ENCODE measurements at places on chromosomes 5 and 9.

GRCh38 chr5:91110686-91111085 lies 272.4 kb downstream of the ARRDC3 start:
- no peak for DNase-seq

DNA sequence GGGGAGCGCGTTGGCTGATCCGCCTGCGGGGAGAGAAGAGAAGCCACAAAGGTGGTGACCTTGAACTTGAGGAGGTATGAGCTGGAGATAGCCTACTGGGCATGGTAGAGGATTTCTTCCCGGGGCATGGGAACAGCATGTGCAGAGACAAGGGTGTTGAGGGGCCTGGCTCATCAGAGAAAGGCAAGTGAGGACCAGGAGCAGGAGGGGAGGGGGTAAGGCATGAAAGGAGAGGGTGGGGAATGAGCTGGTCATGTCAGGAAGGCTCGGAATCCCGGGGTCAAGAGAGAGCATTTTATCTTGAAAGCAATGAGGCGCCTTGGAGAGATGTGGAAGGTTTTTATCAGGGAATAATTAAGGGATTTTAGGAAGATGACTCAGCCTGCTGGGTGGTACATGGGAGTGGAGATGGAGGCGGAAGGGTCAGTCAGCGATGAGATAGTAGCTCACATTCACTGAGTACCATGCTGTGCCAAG lies 121.1 kb downstream of the LHX2 start:
- no peak for DNase-seq

DNA sequence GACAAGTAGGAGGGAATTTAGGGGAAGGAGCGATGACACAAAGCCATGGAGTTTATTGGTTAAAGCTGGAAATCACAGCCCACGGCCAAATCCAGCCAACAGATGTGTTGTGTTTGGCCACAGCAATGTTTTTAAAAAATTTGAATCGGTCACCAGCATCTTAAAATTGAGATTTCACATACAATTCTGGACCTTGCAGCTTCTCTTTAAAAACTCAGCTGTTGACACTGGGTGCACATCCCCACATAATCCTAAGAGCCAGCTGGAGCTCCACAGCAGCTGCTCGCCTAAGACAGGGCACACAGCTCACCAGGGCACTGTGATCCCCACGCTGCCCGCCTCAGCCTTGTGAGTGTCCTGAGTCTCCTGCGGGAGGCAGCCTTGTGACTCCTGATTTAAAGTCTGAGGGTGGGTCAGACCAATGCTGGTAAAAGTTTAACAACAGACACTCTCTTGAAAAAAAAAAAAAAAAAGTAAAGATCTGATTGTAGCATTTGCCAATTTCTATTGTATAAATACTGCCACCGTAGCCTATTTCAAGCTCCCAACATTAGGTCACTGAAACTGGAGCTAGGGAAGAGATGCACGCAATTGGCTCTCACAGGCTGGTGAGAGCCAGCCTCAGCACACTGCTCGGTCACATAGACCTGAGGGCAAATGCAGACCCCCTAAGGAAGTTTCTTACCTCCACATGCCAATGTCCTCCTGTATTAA lies 124.8 kb downstream of the HSD17B3 start:
- DNase-seq, result no peak

DNA sequence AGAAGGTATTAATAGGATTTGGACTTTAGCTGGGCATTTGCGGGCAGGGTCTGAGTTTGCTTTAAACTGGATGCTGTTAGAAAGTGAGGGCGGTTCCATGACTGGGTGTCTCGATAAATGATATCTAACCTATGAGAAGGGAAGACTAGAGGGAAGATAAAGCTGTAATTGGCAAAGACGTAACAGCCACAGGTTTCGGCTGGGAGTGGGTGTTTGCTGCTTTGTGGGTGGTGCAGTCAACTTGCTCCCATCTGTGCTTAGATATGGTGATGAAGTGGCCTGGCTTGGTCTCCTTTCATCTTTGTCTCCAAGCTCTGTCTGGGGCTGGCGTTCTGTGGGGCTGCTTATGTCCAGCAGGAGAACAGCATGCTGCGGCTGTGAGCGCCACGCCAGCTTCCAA lies 23.3 kb downstream of the OR2V1 start:
- DNase-seq, result peak; percentile 3

DNA sequence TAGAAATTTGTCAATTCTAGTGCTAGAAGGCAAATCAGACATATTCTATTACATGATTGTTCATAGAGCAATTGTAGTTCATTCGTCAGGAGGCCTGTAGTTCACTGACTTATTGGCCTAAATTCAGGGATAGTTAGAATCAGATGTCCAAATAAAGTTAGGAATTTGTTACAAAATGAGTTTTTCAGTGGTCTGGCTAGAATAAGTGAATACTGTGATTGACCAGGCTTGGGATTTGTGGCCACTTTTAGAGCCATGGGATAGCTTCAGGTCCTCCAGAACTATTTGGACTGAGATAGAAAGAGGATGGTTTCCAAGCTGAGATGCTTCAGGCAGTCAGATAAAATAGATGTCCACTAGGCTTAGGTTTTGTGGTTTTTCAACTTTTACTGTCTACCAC lies 199.1 kb upstream of the MPDZ start:
- DNase-seq, result no peak

- no peak for DNase-seq
Observed at GRCh38 chr5:2487152-2487763, 264.2 kb downstream of the IRX2 start.

GRCh38 chr5:77140350-77140749 lies 53.3 kb upstream of the ZBED3 start:
- no peak for DNase-seq

GRCh38 chr9:2878701-2879100 lies 34.8 kb upstream of the PUM3 start:
- no peak for DNase-seq

DNA sequence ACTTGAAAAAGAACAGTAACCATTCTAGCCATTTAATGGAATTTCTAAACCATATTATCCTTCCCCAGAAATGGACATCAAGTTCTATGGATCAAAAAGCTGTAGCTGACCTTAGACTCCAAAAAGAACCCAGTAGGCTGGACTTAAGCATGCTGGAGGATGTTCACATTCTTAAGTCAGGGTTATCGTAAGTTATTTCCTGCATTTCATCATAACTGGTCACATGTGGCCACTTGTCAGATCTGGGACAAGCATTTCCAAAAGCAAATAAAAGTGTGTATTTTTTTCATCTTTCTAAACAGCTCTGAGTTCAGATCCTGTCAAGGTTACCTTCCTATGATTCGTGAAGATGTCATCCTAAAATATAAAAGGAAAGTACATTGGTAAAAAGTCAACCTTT lies 274.5 kb upstream of the PTGER4 start:
- DNase-seq, result no peak

- DNase-seq, result no peak
Observed at GRCh38 chr5:24642022-24642421, 2.8 kb downstream of the CDH10 start.

- no peak for DNase-seq
Observed at GRCh38 chr5:101288633-101289032, 385.6 kb upstream of the ST8SIA4 start.

DNA sequence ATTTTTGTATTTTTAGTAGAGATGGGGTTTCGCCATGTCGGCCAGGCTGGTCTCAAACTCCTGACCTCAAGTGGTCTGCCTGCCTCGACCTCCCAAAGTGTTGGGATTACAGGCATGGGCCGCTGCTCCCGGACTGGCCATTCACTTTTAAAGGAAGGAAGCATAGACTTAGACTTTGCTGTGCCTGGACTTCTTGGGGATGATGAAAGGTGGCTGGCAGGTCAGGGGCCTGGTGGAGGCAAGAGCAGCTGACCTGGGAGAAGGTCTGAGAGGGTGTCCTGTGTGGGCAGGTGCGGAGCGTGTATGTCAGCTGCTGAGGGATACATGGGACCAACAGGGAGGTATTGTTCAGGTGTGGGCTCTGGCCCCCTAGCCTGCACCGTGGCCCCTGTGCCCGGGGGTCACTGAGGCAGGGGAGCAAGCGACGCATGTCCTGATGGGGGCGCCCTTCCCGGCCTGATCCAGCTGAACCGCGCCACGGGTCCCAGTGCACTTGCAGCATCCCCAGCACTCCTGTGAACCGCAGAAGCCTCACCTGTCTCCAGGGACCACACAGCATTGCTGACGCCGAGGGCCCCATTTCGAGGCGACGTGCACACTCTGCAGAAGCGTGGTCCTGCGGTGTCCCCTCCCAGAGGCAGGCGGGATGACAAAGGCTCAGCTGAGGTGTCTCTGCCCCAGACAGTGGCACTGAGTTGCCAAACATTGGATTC lies 23.1 kb downstream of the NDUFS6 start:
- no peak for DNase-seq

DNA sequence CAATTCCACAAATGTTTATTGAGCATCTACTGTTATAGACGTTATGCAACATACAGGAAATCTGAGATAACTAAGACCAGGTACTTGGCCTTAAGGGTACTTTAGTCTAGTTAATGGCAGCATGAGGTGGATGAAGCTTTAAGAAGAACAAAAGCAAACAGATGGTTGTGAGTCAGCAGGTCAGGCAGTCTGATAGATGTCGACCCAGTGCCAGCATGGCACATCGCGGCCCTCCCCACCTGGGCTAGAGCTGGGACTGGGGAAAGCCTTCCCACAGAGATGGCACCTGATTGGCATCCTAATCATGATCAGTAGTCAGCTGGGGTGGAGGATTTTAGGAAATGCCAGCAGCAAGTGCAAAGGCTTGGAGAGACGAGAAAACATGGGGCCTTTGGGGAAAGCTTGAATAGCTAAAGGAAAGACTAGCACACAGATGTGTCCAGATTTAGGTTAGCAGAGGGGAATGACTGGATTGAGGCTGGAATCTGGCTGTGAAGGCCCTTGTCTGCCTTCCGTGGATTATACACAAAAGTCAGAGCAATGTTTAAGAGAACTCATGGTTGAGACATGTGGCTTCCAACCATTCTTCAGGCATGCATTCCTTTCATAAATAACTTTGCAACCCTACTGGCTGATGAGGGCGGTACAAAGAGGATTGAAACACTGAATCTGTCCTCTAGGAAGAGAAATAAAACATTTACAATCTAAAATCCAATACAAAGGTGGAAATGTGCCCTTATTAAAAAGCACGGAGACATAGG lies 395.4 kb upstream of the WWC1 start:
- DNase-seq, result no peak

GRCh38 chr9:16410601-16411280 lies 459.7 kb downstream of the BNC2 start:
- DNase-seq, result no peak

- DNase-seq, result no peak
Observed at GRCh38 chr9:104304925-104305324, 199.1 kb upstream of the OR13F1 start.

DNA sequence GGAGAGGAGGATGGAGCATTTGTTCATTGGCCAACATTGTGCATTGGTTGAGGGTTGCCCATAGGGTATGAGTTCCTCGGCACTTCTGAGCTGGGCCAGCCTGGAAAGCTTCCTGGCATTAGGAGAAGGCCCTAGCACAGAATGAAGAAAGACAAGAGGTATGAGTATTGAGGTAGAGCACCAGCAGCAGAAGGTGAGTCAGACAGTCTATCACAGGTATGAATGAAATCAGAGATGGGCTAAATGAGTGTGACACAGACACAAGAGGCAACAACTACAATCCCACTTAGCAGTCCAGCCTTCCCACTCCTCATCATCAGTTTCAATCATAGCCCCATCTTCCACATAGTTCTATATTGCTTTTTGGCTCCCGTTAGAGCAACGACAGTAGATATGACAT lies 25.4 kb upstream of the TGFBR1 start:
- DNase-seq, result no peak

GRCh38 chr9:99103901-99104458 lies 933 bp upstream of the TGFBR1 start:
- DNase-seq, result no peak

- DNase-seq, result no peak
Observed at GRCh38 chr5:154371687-154372086, 74.1 kb upstream of the SAP30L start.

DNA sequence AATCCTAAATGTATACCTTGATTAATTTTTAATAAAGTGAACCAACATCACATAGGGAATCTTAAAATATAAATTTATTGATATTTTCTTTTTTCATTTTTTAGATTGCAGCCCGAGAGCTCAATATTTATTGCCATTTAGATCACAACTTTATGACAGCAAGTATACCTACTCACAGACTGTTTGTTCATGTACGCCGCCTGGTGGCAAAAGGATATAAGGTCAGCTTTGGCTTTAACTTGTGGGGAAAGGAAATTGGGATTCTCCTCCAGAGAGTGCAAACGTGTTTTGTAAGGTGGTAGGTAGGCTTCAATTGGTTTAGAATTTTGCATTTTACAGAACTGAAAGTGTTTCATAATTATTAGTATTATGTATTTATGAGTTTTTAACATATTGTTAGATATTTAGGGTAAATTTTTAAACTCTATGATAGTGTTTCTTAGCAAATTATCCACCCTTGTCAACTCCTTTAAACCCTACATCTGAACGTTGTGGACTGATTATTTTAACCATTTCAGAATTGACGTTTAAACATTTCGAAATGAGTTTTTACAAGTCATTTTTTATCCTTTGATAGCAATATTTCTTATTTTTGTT lies 17.5 kb upstream of the DHFR start:
- peak; percentile 63 for DNase-seq

DNA sequence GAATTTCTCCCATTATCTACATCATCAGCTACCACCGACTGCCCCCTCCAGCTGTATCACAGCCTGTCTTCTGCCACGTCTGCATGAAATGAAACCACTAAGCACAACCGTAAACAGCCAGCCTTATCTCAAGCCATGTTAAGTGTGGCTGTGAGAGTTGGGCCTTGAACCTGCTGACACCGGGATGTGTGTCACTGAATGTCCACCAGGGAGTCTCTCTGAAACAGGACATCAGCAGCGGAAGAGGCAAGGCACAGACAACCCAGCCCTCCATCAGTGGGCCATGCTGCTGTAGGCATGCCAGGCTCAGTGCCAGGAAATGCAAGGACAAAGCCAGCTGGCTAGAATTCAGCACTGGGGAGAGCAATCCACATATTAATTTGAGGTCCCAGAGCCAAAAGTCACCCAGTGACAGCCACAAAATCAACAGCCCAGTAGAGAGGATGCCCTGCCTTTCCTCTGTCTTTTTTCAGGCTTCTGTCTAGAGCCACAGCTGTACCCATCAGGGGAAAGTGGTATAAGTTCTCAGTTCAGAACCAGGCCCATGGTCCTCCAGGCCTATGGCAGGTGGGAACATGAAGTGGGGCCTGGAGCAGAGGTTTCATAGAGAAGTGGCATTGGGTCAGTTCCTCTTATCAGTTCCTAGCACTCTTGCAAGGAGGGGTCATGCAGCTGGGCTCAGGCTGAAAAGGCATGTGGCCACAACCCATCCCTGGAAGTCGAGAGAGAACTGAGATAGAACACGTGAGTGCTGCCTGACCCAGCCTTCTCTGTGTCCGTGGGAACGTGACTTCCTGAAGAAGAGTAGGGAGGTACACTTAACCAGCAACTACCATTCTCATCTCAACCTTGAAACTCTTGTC lies 199.4 kb downstream of the ESM1 start:
- DNase-seq, result no peak

- DNase-seq, result no peak
Observed at GRCh38 chr5:126587551-126588390, 7.2 kb downstream of the ALDH7A1 start.
